ENCODE measurements at places on chromosomes 16 and 17.

DNA sequence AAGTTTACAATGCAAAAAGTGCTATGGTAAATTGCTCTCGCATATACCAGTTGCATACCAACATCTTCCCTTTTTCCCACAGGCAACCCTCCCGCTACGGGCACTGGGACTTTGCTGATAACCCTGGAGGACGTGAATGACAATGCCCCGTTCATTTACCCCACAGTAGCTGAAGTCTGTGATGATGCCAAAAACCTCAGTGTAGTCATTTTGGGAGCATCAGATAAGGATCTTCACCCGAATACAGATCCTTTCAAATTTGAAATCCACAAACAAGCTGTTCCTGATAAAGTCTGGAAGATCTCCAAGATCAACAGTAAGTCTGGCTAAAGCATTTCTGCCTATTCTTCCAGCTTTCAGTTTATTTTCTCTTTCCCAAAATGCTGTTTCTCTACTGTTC is 27.9 kb upstream of the HSBP1 start:
- DNase-seq: no peak

- no peak for DNase-seq
These were observed 79.0 kb downstream of the GAS7 start for GRCh38 chr17:10119203-10120108.

DNA sequence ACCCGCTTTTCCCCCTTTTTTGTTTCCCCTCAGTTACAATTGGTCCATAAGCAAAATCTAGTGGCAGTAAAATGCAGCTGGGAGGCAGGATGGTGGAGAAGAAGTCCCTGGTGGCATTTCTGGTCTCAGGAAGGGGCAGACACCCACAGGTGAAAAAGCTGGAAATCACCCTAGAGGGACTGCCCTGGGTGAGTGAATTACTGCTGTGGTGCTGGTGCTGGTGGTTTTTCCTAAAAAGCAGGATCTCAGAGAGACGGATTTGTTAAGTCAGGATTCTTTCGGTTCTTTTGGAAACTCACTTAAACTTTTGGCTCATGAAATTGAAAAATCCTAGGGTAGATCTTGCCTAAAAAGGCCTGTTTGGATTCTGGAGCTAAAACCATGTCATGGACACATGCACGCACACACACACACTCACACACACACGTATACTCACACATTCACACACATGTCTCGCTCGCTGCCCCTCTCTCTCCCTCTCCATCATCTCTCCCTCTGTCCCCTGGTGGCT is 65.8 kb downstream of the NKD1 start:
- no peak for DNase-seq

DNA sequence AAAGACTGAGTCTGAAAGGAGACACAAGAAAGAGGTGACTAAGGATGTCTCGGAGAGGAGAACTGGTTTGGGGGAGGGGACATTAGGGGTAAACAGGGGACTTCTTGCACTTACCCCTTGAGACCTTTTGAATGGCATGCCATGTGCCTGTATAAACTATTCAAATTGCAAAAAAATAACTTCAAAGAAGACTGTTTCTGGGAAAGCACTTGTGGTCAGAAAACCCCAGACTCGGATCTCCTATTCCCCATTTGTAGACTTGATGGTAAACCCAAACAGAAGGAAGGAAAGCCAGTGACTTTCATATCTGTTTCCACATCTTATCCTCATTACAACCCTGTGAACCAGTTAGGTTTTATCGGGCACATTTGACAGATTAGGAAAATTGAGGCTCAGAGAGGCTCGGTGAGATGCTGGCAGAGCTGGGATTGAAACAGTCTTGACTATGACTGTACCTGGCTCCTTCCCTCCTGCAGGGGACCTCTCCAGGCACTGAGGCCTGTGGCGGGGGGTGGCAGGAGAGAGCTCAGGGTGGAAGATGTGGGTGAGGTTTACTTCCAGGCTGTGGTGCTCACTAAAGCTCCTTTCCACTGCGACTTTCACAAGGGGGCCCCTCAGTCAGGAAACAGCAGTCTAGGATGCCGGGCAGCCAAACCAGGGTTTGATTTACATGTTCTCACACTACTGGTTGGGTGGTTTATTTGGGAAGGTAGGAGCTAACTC is 30.5 kb upstream of the PLCG2 start:
- no peak for DNase-seq

DNA sequence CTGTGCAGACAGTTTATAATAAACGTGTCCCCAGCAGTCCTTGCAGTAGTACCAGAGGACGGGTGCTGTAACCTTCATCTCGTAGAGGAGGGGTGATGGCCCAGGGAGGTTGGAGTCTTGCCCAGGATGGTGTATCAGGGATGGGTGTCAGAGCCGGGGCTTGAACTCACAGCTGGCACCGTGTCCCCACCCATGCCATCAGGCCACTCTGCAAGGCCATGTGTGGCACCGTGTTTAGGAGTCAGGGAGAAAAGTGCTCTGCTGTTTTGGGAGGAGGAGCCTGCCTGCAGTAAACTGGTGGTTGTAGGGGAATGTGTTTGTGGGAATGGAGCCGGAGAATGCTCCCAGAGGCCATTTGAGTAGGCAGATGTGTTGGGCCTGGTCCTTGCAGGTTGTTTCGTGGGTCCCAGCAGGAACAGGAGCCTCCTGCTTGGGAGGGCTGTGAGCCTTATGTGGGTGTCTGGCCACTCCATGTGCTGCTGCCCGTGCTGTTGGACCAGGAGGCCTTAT is 1.7 kb downstream of the ADORA2B start:
- DNase-seq: no peak

DNA sequence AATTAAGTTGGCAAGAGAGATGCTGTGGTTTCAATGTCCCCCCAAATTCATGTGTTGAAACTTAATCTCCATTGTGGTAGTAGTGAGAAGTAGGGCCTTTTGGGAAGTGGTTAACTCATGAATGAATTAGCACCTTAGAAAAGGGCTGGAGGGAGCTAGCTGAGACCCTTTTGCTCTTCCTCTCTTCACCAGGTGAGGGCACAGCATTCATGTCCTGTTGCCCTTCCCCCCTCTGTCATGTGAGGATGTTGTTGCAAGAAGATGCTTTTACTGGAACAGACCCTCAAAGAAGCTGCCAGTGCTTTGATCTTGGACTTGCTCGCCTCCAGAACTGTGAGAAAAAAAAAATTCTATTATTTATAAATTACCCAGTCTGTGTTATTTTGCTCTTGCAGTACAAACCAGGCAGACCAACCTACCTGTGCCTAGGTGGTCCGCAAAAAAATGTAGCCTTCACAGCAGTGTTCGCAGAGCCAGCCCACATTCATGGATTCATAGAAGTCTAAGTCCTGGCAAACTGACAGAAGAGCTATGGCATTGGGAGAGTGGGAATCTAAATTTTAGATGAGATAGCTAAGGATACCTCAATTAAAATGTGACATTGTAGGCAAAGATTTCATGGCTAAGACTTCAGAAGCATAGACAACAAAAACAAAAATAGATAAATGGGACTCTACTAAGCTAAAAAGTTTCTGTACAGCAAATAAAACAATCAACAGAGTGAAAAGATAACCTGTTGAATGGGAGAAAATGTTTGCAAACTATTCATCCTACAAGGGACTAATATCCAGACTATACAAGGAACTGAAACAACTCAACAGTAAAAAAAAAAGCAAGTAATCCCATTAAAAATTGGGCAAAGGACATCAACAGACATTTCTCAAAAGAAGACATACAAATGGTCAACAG is 32.0 kb upstream of the ABCA5 start:
- DNase-seq: no peak

Measured in esophagus squamous epithelium (tissue), 5 donors.